AG09319 (cell line): ENCODE measurements at places on chromosomes 5 and 9.

DNA sequence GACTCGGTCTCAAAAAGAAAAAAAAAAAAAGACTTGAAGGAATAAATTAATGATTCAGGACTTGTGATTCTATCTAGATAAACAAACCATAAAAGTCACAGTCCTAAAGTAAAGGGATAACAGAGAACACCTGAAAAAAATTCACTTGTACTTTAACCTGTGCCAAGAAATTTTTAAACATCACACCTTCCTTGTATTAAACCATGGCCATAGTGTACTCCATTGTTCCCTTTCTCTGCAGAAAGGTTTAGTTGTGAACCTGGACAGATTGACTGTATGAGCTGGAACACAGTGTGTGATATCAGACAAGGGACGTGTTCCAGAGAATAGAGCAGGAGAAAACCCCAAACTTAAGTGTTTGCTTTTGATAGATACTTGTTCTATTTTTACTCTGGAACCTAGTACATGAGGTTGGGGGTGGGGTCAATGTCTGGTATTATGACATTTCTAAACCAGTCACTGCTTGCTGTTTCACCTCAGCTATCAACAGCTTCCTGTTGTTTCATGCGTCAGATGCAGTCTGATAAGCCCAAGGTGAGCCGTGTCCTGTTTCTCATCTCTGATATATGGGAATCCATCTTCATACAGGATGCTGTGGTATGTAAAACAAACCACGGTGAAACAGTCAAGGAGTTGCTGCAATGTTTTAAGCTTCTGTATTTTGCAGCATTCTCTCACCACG is 62.5 kb upstream of the ITGA1 start:
- no peak for DNase-seq

GRCh38 chr5:158099571-158100105 is 240.7 kb upstream of the CLINT1 start:
- no peak for DNase-seq

- no peak for DNase-seq
Observed at GRCh38 chr9:123408313-123409262, 52.6 kb downstream of the CRB2 start.

- no peak for DNase-seq
Observed at GRCh38 chr5:128304791-128305190, 221.2 kb downstream of the SLC12A2 start.

DNA sequence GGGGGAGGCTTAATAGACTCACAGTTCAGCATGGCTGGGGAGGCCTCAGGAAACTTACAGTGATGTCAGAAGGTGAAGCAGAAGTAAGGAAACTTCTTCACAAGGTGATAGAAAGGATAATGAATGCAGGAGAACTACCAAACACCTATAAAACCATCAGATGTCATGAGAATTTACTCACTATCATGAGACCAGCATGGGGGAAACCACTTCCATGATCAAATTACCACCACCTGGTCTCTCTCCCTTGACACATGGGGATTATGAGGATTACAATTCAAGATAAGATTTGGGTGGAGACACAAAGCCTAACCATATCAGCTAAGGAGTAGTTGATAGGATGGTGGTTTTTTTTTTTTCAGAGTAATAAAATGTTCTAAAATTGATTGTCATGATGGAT is 201.8 kb downstream of the CDH12 start:
- no peak for DNase-seq

GRCh38 chr9:12095931-12096330 is 597.3 kb upstream of the TYRP1 start:
- no peak for DNase-seq

GRCh38 chr5:147552897-147553296 is 43.0 kb upstream of the DPYSL3 start:
- DNase-seq, result no peak

GRCh38 chr5:36369219-36369690 is 67.6 kb upstream of the RANBP3L start:
- no peak for DNase-seq

- DNase-seq, result no peak
Observed at GRCh38 chr5:38596981-38597380, 40.5 kb upstream of the LIFR start.

GRCh38 chr5:112983363-112983762 is 6.8 kb downstream of the DCP2 start:
- no peak for DNase-seq

DNA sequence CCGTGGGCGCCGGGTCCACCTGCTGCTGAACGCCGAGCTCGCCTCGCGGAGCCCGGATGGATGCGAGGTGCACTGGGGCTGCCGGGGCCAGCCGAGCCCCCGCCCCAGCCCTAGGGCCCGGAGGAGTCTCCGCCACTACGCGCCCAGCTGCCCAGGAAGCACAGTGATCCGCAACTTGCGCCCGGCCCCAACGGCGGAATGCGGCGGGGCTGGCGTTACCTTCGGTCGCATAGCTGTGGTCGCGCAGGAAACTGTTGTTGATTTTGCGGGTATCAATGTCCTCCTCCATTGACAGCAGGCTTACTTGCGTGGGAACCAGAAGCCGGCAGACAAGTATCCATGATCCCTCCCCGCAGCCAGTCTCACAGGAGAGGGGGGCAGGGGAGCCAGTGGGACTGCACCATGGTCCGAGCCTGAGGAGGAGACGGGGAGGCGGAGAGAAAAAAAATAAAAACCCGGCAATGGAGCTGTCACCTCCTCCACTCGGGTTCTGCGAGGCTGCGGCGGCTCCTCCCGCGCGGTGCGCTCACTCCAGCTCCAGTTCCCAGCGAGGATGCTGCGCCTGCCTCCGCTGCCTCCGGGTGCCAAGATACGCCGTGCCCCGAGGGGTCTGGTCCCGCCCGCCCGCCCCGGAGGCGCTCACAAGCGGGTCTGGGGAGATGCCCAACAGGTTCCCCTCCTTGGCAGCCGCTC is 628 bp downstream of the PPP2R2B start:
- DNase-seq, result no peak

- DNase-seq, result no peak
Observed at GRCh38 chr5:138212828-138213160, 329 bp downstream of the CDC23 start.

DNA sequence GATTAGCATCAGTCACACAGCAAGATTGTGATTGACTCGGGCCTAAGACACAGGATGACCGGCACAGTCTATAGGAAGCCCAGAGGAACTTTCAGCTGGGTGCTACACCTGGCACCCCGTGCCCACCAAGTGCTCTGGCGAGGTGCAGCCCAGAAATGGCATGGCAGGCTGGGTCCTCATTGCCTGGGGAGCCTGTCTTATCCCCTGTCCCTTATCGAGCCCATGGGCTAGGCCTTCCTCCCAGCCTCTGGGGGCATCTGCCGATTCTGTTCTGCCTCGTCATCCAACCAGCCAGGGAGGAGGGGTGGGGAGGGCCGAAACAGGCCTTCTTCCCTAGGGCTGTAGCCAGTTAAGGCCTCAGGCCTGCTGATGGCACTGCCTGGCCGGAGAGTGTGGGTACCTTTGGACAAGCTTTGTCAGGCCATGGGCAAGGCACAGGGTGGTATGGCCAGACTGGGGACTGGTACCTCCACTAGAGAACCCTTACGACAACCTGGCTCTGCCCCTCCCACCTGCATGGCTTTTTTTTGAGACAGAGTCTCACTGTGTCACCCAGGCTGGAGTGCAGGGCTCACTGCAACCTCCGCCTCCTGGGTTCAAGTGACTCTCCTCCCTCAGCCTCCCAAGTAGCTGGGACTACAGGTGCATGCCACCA is 1.6 kb downstream of the GRK6 start:
- no peak for DNase-seq

- DNase-seq, result no peak
Observed at GRCh38 chr5:109407913-109408312, 1.9 kb downstream of the PJA2 start.

- no peak for DNase-seq
Observed at GRCh38 chr5:38104497-38105230, 153.7 kb upstream of the EGFLAM start.

- DNase-seq, result no peak
Observed at GRCh38 chr5:50697739-50698138, 31.3 kb downstream of the PARP8 start.

DNA sequence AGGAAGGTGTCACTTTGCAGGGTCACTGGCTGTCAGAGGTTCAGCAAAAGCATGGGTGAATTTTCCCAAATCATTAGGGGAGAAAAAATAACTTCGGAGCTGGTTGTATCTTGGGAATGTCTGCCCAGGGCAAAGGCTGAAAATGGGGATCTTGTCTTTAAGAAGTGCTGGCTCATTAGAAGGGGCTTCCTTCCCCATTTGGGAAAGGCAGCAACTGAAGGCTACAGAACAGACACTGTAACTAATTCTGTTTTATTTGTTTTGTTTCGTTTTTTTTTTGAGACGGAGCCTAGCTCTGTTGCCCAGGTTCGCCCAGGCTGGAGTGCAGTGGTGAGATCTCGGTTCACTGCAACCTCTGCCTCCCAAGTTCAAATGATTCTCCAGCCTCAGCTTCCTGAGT is 70.3 kb upstream of the PCA3 start:
- no peak for DNase-seq

DNA sequence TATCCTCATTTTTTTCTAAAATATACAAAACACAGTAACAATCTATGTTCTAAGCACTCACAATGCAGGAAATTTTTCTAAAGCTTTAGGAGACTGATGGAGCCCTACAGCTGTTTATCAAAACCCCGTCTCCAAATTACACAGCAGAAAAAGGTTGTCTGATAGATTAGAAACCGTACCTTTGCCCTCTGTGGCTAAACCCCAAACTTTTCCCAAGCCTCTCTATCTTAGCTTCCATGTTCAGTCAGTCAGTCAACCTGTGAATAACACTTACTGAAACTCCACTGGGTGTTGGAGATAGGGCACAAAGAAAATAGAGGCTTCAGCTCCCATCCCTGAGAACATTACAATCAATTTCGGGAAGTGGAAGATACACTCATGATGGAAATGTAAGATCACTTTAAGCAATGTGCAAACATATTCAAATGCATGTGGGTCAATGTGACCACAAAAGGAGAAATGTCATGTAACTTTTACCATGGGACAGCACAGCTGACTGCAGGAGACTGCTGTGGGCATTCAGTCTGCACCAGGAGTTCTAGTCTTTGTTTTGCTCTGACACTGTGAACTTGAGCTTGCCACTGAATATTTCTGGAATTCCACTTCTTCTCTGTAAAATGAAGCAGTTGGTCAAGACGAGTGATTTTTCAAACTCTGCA is 279.5 kb upstream of the PIK3R1 start:
- DNase-seq, result no peak

- no peak for DNase-seq
Observed at GRCh38 chr9:16321461-16322119, 548.9 kb downstream of the BNC2 start.

DNA sequence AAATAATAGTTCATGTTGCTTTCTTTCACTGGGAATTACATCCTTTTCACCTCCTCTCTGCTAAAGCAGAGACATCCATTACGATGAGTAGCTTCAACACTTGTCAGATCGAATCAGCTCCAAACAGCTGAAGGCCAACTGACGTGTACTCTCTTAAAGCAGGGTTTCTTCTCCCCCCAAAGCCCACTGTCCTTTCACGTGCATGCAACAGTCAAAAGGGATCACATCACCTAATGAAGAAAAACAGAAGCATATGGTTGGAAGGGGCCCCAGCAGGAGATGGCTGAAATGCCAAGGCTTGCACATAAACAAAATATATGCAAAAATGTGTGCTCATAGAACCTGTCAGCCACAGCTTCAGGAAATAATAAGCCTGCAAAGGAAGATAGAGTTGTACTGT is 421.6 kb downstream of the ANXA1 start:
- DNase-seq, result no peak

DNA sequence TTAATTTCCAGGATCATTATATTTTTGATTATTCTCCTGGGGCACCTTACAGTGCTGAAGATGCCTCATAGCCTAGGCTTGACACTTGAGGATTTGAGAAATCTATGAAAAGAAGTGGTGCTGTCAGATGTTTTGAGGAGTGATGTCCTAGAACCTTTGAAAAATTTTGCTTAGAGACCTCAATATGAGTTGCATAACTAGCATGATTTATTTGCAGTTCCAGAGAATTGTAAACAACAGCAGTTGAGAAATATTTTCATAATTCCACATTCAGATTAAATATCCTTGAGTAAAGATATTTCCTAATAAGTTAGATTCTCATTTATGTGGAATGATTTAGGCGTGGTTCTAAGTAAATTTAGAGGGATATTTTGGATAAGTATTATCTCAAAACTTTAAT is 225.8 kb downstream of the ADAMTSL1 start:
- no peak for DNase-seq

DNA sequence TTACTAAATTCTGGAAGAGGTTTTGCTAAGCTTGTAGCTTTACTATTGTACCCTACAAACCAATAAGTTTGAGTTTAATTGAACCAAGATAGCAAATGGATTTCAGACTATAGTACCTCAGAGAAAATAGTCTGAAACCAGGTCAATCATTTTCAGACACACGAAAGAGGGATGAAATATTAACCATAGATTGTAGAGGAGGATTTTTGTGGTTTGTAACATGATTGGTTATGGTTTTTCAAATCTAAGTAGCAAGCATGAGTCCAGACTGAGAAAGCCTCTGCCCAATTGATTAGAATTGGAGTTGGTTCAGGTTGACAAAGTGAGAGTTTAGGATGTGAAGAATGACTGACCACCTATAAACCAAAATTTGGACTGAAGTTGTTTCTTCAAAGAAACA is 562.7 kb upstream of the DMAC1 start:
- DNase-seq, result no peak

DNA sequence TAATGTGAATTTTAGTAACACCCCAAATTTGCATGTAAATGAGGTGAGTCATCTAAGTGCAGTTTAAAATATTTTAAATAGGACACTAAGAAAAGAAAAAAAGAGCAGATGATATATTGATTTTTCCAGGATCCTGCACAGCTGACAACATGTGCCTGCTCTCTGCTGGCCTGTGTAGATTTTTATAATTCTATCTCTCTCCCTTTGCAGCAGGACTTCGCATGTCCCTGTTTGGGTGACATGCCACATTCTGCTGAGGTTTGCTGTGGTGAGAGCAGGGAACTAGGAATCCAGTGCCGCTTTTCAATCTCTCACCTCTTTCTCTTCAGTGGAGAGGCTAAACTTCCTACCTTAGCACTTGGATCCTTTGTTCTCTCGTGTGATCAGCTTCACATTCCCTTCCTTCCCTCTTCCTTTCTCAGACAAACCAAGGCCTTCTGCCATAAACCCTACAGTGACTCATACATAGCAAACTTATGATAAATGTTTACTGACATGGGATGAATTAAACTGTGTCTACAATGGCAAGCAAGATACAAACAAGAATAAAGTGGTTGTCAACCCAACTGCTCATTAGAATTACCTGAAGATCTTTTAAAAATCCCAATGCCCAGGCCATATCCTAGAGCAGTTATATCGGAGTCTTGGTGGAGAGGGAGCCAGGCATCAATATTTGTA is 198.8 kb upstream of the EFNA5 start:
- DNase-seq, result peak; percentile 36

- no peak for DNase-seq
Observed at GRCh38 chr5:126070481-126070880, 352.7 kb upstream of the GRAMD2B start.

DNA sequence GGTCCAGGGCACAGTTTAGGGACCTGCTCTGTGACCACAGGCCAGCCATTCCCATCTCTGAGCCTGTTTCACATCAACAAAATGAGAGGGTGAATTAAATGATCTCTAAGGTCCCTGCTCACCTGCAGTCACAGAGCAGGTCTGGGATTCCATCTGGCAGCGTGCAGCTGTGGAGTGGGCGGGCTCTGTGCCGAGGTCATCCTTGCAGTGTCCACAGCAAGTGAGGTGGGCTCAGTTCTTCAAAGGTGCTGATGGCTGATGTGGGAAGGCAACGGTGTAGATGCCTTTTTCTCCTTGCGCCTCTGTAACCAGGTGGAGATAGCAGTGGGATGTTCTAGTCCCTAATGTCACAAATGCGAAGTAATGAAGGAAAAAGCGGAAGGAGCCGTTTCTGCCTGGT is 11.9 kb downstream of the OR2V1 start:
- no peak for DNase-seq
